Kidney epithelial cell (primary cell): ENCODE measurements at places on chromosomes 2 and 18.

GRCh38 chr2:232343821-232344220 lies 34.7 kb upstream of the ALPP start:
- DNase-seq, result no peak

DNA sequence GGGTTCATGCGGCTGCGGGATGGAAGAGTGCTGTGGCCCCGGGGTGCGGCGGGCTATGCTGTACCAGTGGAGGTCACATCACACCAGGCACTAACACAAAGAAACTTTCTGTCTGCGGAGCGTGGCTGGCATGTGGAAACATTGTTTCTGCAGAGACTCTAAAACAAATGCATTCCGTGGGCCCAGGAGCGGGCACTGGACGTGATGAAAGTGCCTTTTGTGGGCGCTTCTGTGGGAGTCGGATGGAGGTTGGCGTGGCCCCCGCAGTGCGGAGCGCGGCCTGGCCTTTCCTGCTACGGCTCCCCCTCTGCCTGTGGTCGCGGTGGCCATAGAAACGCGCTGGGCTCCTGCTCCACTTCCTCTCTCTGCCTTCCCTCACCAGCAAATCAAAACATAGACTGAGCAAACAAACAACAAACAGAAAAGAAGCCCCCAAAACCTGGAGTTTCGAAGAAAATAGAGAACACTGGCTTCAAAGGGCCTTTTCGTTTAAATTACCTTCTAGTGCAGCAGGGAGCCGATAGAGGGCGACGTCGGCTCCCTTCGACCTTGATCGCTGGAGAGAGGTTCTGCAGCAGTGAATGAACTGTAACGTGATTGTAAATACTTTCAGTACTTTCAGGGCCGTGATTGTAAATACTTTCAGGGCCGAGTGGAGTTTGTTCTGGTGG lies 51.4 kb downstream of the KIF5C start:
- no peak for DNase-seq

- DNase-seq, result no peak
Observed at GRCh38 chr2:222082201-222082600, 216.6 kb downstream of the PAX3 start.

- peak; percentile 50 for DNase-seq
Observed at GRCh38 chr2:39593439-39594393, 72.0 kb upstream of the TMEM178A start.

- DNase-seq, result no peak
Observed at GRCh38 chr2:68465081-68465916, 1.8 kb downstream of the FBXO48 start.

GRCh38 chr2:98804265-98804650 lies 73.3 kb upstream of the MGAT4A start:
- DNase-seq, result no peak

DNA sequence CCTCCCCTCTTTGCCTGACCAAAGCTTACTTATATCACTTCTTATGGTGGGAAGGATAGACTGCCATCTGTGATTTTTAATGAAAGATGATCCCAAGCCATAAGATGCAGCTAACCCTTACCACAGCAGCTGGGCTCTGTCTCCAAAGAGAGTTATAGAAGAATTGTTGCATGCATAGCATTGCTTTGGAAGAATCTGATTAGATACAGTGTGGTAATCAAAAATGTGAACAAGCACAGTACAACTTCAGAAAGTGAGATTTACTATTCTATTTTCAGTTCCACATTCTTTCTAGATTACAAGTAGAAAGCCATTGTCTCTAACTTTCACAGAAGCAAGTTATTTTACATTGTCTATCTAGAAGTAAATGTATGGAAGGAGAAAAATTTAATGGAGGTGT lies 129.0 kb upstream of the ACVR2A start:
- DNase-seq, result no peak

DNA sequence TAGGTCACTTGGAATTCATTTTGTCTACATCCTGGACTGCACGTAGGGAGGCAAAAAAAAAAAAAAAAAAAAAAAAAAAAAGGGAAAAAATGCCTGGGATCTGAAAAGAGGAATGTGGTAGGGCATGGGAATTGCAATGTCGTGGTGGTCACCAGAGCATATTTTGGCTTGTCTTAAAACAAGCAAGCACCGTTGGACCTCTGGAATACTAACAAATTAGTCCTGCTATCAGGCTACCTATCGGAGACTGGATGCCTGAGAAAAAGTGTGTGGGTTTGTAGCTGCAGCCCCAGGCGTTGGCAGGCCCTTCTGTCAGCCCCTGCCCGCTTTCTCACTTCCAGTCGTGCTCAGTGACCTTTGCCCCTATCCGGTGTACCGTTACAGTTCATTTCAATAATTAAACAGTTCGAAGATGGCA lies 588.5 kb upstream of the ZEB2 start:
- DNase-seq, result no peak

DNA sequence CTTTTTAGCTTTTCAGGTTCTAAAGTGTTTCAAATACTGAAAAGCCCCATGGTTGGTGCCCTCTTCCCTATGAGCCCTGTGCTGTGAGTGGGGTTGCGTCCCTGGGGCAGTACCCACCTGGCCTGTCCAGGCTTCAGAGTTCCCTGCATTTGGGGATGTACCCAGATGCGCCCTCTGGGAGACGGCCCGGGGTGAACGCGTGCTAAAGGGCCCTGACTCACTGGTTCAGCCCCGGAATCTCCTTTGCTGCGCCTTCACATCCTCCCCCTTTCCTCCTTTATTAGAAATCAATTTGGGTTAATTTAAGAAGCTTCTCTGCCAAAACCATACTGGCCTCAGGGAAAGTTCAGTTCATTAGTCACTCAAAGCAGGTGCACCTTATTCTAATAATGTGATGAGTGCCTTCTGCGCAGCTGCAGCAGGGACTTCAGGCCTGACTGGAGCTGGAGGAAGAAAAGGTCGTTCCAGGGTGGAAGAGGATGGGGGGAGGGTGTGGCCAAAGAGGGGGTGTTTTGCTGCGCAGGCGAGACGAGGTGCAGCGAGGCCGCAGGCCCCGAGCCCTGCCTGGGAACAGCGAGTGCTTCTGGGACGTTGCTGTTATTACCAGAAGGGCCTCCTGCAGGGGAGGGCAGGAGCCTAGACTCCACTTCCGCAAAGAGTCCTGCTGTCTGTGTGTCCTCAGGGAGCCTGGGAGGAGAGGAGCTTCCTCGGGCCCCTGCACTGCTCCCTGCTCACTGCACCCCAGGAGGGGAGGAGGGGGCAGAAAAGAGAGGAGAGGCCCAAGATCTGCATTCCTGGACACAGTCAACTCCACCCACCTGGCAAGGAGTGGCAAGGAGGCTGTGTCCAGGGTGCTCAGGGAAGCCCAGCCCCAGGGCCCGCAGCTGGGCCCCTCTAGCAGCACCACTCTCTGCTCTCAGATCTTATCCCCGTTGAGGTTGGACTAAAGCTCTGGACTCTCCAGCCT lies 223.2 kb upstream of the PXDN start:
- peak; percentile 38 for DNase-seq

- DNase-seq, result no peak
Observed at GRCh38 chr2:54775710-54776109, 52.2 kb downstream of the EML6 start.
